ENCODE measurements at places on chromosomes 2 and 18. TPM values are rescaled to one million over a fixed set of nuclear protein-coding genes. Genes with fewer than 3 reads are reported as not detected.

DNA sequence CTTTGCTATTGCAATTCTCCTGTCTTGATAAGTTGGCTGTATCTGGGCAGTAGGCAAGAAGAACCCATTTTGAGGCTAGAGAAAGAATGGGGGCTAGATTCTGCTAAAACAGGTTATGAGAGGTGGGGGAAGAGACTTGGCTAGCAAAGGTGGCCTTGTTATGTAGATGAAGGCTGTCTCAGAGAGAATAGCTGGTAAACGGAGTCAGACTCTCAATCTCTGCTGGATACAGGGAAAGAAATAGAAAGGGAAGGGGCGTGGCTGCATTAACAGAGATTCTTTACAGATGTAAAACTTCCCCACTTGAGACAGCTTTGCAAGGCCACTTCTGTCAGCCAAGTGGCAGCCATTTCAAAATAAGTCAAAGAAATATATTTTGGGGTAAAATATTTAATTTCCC, 38.1 kb upstream of the ARHGAP25 start:
- no peak for DNase-seq

DNA sequence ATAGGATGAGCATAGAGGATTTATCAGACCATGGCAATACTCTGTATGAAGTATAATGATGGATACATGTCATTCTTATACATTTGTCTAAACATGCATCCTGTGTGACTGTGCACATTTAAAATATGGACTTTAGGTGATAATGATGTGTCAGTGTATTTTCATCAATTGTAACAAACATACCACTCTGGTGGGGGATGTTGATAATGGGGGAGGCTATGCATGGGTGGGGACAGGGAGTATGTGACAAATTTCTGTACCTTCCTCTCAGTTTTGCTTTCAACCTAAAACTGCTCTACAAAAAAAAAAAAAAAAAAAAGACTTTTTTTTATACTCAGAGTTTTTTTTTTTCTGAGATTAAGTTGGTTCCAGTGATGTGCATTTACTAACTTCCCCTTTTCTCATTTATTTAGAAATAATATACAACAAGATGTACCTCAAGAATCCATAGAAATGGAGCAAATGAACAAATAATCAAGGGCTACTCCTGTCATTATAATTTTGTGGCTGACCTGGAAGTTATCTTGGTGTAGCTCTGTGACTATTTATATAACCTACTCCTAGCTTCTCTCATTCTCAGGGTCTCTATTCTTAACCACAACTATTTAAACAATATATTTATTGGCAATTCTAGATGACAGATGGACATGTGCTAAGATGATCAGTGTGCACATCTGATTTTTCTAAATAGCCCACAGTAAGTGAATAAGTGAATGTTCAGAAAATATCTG, 108.9 kb upstream of the ITGA4 start:
- DNase-seq, result no peak

Gene SOWAHC
- 13.4 TPM for polyA plus RNA-seq

Gene PROKR1
- polyA plus RNA-seq, result not detected

Gene CCDC68
- 3.1 TPM for polyA plus RNA-seq

GRCh38 chr2:18378020-18378653, 182.3 kb downstream of the RDH14 start:
- peak; percentile 54 for DNase-seq

DNA sequence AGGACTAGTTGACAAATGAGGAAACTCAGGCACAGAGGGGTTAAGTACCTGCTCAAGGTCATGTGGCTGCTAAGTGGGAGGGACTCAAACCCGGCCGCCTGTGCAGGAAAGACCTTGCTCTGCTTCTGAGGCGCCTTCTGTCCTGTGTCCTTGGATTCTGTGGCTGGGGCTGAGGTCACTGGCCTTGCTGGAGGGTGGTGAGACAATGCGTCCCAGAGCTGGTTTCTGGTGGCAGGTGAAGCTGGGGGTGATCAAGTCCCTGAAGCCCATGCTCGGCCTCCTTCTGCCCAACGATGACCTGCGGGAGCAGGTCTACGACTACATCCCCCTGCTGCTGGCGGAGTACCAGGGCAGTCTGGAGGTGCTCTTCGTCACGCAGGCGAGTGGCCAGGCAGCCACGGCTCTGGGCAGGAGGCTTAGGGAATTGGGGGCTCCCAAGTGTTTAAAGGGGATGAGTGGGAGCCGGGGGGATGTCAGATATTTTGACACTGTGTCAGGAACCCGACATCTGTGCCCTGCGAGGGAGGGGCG, 16.1 kb downstream of the MROH2A start:
- no peak for DNase-seq

Gene CYP26B1
- polyA plus RNA-seq, result 13.0 TPM

DNA sequence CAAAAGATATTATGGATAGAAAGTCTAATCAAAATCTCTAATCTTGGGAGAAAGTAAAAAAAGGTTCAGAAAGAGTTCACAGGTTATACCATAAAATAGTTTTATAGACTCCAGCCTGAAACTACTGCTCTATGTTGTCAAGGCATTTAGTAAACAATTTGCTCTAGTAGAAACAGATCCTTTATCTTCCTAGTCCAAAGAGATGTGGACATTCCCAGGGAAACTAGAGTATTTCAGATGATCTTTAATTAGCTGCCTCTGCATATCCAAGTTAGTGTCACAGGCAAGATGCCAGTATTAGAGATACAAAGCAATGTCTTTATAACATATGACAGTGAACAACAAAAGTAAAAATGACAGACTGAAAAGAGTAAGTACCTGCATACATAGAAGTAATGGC, 708.6 kb downstream of the CCDC85A start:
- DNase-seq, result no peak

- no peak for DNase-seq
Observed at GRCh38 chr18:22325396-22325795, 92.3 kb downstream of the CTAGE1 start.

- DNase-seq, result peak; percentile 2
Observed at GRCh38 chr18:3877678-3878077, 427.7 kb downstream of the TGIF1 start.

DNA sequence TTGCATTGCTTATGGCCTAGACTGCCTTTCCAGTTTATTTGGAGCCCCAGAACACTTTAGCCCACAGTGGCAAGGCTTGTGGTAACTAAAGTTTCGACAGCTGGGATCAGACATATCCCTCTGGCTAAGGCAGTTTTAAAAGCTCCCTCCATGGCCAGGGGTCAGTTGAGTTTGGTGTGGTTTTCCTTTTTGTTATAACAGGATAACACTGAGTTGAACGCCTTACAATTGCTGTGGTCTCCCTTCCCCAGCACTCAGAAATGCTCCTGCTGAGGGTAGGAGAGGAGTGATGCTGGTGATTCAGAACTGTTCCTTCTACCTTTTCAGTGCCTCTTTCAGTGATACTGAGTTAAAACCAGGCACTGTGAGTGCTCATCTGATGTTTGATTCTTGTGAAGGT, 182.6 kb downstream of the GULP1 start:
- DNase-seq, result no peak

DNA sequence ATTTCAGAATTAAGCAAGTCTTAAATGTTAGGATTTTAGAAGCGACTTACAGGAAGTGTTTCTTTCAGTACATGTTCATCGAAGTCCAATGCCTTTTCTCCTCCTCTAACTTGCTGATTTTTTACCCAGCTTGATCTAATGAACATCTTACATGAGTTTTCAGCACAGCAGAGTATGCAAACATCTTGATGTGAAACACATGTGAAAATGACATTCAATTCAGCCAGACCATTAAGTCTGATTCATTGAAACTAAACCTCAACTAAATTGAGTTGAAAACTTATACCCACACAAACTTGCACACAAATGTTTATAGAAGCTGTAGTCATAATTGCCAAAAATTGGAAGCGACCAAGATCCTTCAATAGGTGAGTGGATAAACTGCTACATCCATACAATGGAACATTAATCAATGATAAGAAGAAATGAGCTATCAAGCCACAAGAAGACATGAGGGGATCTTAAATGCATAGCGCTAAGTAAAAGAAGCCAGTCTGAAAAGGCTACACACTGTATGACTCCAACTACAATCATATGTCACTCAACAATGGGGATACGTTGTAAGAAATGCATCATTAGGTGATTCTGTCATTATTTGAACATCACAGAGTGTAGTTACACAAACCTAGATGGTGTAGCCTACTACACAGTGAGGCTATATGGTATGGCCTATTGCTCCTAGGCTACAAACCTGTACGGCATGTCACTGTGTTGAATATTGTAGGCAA, 18.5 kb downstream of the PSTPIP2 start:
- no peak for DNase-seq

- DNase-seq, result no peak
Observed at GRCh38 chr18:55487997-55488396, 100.0 kb downstream of the TCF4 start.

Gene MERTK
- polyA plus RNA-seq, result 1.0 TPM

Gene NMUR1
- polyA plus RNA-seq, result not detected

Gene FBXO15
- 1.4 TPM for polyA plus RNA-seq

- DNase-seq, result no peak
Observed at GRCh38 chr18:2201036-2201600, 370.2 kb downstream of the METTL4 start.

DNA sequence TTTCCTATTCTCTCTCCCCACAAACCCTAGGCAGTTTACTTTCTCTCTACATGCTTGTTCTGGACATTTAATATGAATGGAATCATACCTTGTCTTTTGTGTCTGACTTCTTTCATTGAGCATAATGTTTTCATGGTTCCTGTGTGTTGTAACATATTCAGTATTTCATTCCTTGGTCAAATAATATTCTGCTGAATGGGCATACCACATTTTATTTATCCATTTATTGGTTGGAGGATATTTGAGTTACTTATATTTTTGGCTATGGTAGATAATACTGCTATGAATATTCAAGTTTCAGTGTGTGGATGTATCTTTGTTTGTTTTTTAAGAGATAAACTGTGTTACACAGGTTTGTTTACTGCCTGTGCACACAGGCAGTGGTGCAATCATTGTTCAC, 9.0 kb downstream of the TWSG1 start:
- DNase-seq, result no peak

- no peak for DNase-seq
Observed at GRCh38 chr18:44602380-44602779, 78.3 kb upstream of the SETBP1 start.

- no peak for DNase-seq
Observed at GRCh38 chr2:25473758-25474340, 132.1 kb upstream of the DNMT3A start.

DNA sequence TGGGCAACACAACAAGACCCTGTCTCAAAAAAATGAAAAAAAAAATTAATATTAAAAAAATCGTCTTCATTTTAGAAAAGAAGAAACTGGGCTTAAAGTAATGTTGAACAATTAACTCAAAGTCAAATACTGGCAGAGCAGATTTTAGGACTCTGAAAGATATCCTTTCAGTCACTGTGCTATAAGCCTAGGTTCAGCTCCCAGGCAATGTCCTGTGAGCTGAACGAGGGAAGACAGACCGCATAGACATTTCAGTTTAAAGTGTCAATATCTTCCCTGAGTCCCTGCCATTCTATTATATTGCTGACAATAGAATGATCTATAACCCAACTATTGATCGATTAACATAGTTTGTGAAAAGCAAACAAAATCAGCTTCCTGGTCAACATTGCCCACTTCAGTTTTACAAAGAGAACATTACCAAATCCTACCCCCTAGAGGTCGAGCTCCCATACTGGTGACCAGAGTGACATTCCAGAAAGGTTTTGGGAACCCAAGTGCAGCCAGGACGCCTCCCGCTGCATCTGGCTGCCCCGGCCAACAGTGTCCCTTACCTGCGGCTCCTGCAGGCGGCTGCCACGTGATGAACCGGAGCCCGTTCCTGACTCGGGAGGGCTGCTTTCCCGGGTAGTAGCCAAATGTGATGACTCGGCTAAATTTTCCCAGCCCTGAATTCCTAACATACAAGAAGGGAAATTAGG, 639 bp downstream of the MRO start:
- peak; percentile 40 for DNase-seq

DNA sequence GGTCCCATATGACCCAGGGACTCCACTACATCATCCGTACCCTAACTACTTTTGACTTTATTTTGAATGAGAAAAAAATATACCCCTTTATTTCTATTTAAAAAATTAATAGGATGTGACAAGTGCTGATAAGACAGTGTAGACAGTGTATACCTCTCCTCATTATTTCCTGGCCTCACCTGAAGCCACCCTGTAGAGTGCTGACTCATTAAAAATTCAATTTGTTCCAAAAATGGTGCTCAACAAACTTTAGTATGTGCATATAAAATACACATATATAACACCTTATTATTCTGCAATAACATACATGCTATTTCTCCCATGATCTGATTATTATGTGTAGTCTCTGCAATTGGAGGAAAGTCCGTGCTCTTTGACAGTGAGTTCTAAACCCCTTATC, 20.8 kb downstream of the NOL4 start:
- no peak for DNase-seq

- no peak for DNase-seq
Observed at GRCh38 chr2:47249931-47250330, 94.8 kb upstream of the STPG4 start.

DNA sequence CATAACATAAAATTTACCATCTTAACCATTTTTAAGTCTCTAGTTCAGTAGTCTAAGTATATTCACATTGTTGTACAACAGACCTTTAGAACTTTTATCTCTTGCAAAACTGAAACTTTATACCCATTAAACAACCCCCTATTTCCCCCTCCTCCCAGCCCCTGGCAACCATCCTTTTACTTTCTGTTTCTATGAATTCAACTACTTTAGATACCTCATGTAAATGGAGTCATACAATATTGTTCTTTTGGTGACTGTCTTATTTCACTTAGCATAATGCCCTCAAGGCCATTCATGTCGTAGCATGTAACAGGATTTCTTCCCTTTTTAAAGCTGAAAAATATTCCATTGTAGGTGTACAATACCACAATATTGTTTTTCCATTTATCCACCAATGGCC, 129.8 kb downstream of the PDE11A start:
- DNase-seq, result no peak

Gene DSC2
- polyA plus RNA-seq, result 0.87 TPM

Gene SCG2
- polyA plus RNA-seq, result 0.42 TPM

- peak; percentile 26 for DNase-seq
Observed at GRCh38 chr2:90069290-90069894, 1377.9 kb downstream of the RPIA start.

- DNase-seq, result no peak
Observed at GRCh38 chr2:52178845-52179244, 1146.9 kb upstream of the NRXN1 start.

DNA sequence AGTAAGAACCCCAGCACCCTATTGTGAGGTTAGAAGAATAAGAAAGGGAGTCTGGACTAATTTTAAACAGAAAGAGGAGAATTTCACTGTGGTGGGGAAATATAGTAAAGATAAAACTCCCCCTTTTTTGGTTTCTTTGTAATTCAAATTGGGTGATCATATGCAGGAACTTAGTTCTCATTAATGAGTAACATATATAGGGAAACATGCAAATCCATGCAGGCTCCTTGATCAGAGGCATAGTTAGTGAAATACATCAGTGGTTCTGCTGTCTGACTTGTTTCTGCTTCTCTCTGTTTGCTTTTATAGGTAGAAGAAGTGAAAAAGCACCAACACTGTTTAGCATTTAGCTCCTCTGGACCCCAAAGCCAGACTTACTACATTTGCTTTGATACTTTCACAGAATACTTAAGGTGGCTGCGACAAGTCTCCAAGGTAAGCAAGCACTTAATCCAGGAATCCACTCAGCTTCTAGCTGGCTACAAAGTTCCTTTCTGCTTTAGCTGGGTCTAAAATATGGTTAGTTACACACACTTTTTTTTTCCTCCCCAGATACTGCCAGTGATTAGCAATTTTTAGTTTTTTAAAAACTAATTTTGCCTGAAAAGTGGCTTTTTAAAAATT, 123.2 kb downstream of the PHLPP1 start:
- no peak for DNase-seq

Gene MAP3K20
- 34.1 TPM for polyA plus RNA-seq
